AG04450 (cell line): ENCODE measurements at places on chromosomes 6 and 20. TPM values are rescaled to one million over a fixed set of nuclear protein-coding genes. Genes with fewer than 3 reads are reported as not detected.
A peak's percentile ranks its signal among the peaks of the same experiment; 100 is the strongest.

The SLC22A2 gene
- not detected in 2 replicates for polyA plus RNA-seq

GRCh38 chr6:33828764-33829731 is 25.2 kb upstream of the MLN start:
- no peak for DNase-seq

GRCh38 chr6:51866867-51867266 is 220.5 kb downstream of the PKHD1 start:
- no peak for DNase-seq

The SMAP1 gene
- 23.6 and 25.0 TPM in 2 replicates for polyA plus RNA-seq

The VWA7 gene
- polyA plus RNA-seq = 0.10 and 0.32 TPM in 2 replicates

DNA sequence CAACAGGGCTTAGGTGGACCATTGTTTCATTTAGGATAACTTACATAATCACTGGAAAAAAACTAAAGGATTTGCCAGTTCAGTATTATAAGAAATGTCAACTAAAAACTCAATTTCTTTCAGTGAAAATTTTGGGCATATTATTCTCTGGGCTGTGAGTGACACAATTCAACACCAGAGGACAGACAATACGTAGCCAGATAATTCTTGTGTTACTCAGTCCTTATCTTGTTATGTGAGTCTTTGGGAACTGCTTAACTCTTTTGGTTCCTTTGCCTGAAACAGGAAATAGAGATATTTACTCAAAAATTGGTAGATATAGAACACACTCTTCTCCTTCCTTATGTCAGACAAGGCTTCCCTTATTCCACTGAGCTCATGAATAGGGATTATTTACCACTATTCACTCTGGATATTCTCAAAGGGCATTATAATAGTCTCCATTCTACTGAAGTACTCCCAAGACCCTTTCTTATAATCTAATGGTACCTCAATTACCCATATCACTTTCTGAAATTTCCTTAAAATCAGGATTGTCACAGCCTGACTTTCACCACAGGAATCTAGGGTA is 4.9 kb upstream of the BEND6 start:
- DNase-seq = no peak

The NPBWR2 gene
- polyA plus RNA-seq = not detected in 2 replicates

- DNase-seq = no peak
Observed at GRCh38 chr6:10529231-10529801, 8.2 kb downstream of the GCNT2 start.

DNA sequence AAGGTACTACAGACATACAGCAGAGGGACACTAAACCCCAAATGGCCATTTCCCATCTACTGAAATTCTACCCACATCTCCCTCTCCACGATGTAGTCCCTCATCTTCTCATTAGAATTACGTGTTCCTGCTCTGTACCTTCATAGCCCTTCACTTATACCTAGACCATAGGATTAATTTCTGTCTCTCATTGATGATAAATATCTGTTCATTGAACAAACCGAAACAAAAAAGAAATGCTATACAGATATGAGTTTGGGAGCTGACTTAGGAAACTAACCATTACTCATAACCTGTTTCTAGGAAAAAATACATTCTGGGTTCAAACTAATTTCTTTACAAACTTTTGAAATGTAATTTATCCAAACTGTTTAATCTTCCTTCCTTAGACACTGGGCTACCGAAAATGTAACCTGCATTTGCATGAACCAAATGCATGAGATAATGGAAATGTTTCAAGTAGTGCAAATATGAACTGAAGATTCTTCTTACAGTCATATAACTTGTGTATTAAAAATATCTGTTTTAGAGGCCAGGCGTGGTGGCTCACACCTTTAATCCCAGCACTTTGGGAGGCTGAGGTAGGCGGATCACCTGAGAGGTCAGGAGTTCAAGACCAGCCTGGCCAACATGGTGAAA is 85.3 kb downstream of the GJA10 start:
- no peak for DNase-seq

- no peak for DNase-seq
Observed at GRCh38 chr6:42250274-42250931, 32.7 kb upstream of the MRPS10 start.

The MUCL3 gene
- not detected in 2 replicates for polyA plus RNA-seq

GRCh38 chr20:45011108-45011526 is 44.8 kb downstream of the STK4 start:
- DNase-seq = peak; percentile 39
